ENCODE measurements at places on chromosomes 16 and 17. TPM values are rescaled to one million over a fixed set of nuclear protein-coding genes. Genes with fewer than 3 reads are reported as not detected.

The ITGAL gene
- 1.8 TPM for total RNA-seq

The AOC3 gene
- total RNA-seq: 54.2 TPM

The KRT15 gene
- total RNA-seq: 5.6 TPM

The NAGLU gene
- 35.4 TPM for total RNA-seq

The TMEM107 gene
- total RNA-seq: 74.6 TPM

The DHRS13 gene
- total RNA-seq: 6.5 TPM

The C17orf50 gene
- not detected for total RNA-seq

The ZNF174 gene
- total RNA-seq: 7.9 TPM

The MYCBPAP gene
- 2.7 TPM for total RNA-seq

The CTU2 gene
- 4.2 TPM for total RNA-seq

The TNRC6C gene
- 9.4 TPM for total RNA-seq

The KRTAP4-5 gene
- total RNA-seq: not detected

The GAST gene
- total RNA-seq: not detected

The CES4A gene
- total RNA-seq: 24.7 TPM

The CDK5RAP3 gene
- total RNA-seq: 221 TPM

The TM4SF5 gene
- total RNA-seq: 42.6 TPM

The MYH2 gene
- total RNA-seq: 0.68 TPM

The TMIGD1 gene
- total RNA-seq: 104 TPM

The CXCL16 gene
- 13.0 TPM for total RNA-seq

The CA7 gene
- 107 TPM for total RNA-seq

The EIF3C gene
- total RNA-seq: 205 TPM
